Naive thymus-derived CD8-positive, alpha-beta T cell (primary cell): ENCODE measurements at places on chromosomes 3 and 15. TPM values are rescaled to one million over a fixed set of nuclear protein-coding genes. Genes with fewer than 3 reads are reported as not detected.

Gene SPSB4
- total RNA-seq, result not detected

Gene ATP13A3
- total RNA-seq, result 53.8 TPM

GRCh38 chr3:177739461-177739860 is 542.2 kb upstream of the TBL1XR1 start:
- no peak for DNase-seq

- DNase-seq, result no peak
These were observed 15.3 kb downstream of the SEC61A1 start for GRCh38 chr3:128067489-128067888.

Gene XYLB
- total RNA-seq, result 2.3 TPM

Gene ERICH6
- not detected for total RNA-seq

DNA sequence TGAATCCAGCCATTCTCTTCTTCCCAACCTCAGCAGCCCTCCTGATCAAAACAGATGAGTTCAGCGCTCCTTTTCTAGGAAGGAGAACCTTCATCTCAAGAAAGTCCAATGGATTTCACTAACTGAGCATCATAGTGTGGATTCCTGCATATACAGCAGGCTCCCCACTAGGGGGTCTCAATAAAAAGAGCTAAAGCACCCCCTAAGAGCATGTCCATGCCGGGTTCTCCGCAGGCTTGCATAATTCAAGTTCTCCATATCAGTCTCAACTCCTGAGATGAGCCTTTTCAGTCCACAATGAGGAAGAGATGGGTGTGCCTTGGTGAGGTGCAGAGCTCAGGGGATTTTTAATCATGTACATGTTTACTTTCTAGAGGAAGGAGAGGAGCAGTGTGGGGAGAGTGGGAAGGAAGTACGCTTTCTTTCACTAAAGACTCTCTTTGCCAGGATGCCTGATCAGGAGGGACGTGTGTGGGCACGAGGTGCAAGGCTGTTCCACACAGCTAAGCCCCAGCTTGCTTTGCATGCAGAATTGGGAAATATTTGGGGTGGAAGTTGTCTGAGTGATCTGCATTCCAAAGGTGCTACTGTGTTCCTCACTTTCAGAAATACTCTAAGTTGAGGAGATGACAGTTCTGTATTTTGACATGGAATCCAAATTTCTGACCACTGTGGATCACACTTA is 563.5 kb downstream of the OCA2 start:
- DNase-seq, result no peak

- no peak for DNase-seq
These were observed 84.3 kb downstream of the CHST2 start for GRCh38 chr3:143203848-143204247.

GRCh38 chr3:13057282-13058040 is 15.8 kb downstream of the IQSEC1 start:
- DNase-seq, result no peak

GRCh38 chr3:159766563-159767185 is 222.0 kb upstream of the IL12A start:
- no peak for DNase-seq

- no peak for DNase-seq
These were observed 99.0 kb downstream of the MITF start for GRCh38 chr3:69838217-69838616.

Gene PLSCR1
- 19.9 TPM for total RNA-seq

GRCh38 chr15:99105514-99106341 is 848 bp downstream of the SYNM start:
- no peak for DNase-seq

- DNase-seq, result no peak
These were observed 19.9 kb downstream of the NDUFB5 start for GRCh38 chr3:179624451-179624850.
